ENCODE measurements at places on chromosomes 6 and 20.
A peak's percentile ranks its signal among the peaks of the same experiment; 100 is the strongest.

DNA sequence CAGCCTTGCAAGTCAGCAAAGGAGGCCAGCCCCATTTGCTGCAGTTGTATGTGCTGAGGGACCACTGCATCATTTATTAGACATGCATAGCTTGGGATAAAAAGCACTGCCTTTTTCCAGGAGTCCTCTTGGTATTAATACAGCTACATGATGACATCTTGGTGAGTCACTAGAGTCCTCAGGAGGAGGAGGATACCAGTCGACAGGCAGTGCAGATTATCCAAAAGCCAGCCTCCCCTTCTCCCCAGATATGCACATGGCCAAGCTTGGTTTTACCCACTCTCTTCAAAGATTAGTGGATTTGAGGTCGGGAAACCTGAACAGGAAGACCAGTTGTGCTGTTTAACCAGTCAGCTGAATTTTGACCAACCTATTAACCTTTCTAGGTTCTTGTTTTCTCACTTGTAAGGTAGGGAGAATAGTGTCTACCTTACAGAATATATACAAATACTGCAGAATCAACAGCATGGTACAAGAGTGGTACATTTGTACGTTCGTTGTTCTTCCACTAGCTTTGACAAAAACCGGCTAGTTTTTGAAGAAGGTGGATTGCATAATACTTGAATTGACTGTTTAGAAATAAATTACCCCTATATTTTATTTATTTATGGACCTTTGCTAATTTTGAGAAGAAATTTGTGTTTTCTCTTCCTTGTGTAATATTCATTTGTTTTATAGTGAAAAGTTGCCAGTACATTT lies 31.9 kb downstream of the VAPB start:
- H3K36me3 ChIP-seq, result peaks cover 90% of the 10 kb centered on the region
- no peaks in the 10 kb centered on the region for H3K27me3 ChIP-seq
- no peak overlapping the region for H3K27ac ChIP-seq
- H3K4me1 ChIP-seq, result peaks cover 17% of the 10 kb centered on the region
- no peak overlapping the region for H3K4me3 ChIP-seq

DNA sequence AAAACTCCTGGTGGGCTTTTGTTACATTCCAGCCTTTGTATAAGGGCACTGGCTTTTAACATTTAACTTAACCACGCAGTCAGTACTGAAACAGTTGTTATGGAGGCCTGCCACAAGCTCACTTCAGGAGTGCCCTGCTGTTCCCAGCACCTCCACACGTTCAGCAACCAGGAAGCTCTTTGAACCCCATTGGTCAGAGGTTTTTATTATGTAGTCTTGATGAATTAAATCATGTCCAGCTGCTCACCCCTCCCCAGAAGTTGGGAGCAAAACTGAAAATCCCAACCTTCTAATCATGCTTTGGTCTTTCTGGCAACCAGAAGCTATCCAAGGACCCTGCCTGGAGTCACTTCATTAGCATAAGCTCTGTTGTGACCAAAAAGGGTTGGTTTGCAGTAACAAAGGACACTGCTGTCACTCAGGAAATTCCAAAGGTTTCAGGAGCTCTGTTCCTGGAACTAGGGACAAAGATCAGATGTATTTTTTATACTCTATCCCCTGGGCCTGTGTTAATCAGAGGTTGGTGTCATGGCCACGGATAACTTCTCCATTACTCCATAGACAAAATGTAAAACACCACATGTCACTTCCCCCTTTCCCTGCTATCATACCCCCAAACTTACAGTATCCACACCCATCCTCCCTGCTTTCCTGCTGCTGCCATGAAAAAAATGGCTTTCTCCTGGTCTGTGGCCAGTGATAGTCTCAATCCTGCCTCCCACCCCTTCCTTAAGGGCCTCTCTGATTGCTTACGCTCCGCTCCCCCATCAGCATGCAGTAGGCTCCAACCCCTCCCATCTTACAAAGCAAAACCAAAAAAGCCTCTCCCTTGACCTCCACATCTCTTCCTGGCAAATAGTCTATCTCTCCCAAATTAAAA lies 3.1 kb downstream of the ARMC12 start:
- H3K4me1 ChIP-seq, result peaks cover 3% of the 10 kb centered on the region
- no peaks in the 10 kb centered on the region for H3K36me3 ChIP-seq
- H3K4me3 ChIP-seq, result no peak overlapping the region
- no peaks in the 10 kb centered on the region for H3K27me3 ChIP-seq

GRCh38 chr6:137341681-137342195 lies 122.6 kb upstream of the IFNGR1 start:
- H3K4me1 ChIP-seq, result no peaks in the 10 kb centered on the region
- no peak overlapping the region for H3K27ac ChIP-seq
- peaks cover 7% of the 10 kb centered on the region for H3K27me3 ChIP-seq
- H3K4me3 ChIP-seq, result no peak overlapping the region

GRCh38 chr20:41009946-41010345 lies 18.7 kb upstream of the TOP1 start:
- peaks cover 50% of the 10 kb centered on the region for H3K4me1 ChIP-seq
- no peaks in the 10 kb centered on the region for H3K36me3 ChIP-seq
- DNase-seq, result no peak
- peak overlapping the region; percentile 99 for H3K27ac ChIP-seq
- H3K4me3 ChIP-seq, result no peak overlapping the region
- no peaks in the 10 kb centered on the region for H3K27me3 ChIP-seq

- peaks cover 13% of the 10 kb centered on the region for H3K4me1 ChIP-seq
- no peaks in the 10 kb centered on the region for H3K36me3 ChIP-seq
- H3K4me3 ChIP-seq, result no peak overlapping the region
- DNase-seq, result no peak
- H3K27me3 ChIP-seq, result no peaks in the 10 kb centered on the region
- H3K27ac ChIP-seq, result no peak overlapping the region
Observed at GRCh38 chr6:158283304-158283980, 28.8 kb upstream of the TULP4 start.

- peaks cover 40% of the 10 kb centered on the region for H3K27me3 ChIP-seq
- no peak overlapping the region for H3K4me3 ChIP-seq
- H3K27ac ChIP-seq, result no peak overlapping the region
- no peaks in the 10 kb centered on the region for H3K36me3 ChIP-seq
Observed at GRCh38 chr20:63118303-63119120, 97.4 kb downstream of the YTHDF1 start.

- no peak for DNase-seq
- peaks cover 11% of the 10 kb centered on the region for H3K4me1 ChIP-seq
- H3K27ac ChIP-seq, result peak overlapping the region; percentile 63
- H3K4me3 ChIP-seq, result peak overlapping the region; percentile 36
- H3K36me3 ChIP-seq, result peaks cover 34% of the 10 kb centered on the region
Observed at GRCh38 chr6:25963426-25964123, 973 bp downstream of the TRIM38 start.

DNA sequence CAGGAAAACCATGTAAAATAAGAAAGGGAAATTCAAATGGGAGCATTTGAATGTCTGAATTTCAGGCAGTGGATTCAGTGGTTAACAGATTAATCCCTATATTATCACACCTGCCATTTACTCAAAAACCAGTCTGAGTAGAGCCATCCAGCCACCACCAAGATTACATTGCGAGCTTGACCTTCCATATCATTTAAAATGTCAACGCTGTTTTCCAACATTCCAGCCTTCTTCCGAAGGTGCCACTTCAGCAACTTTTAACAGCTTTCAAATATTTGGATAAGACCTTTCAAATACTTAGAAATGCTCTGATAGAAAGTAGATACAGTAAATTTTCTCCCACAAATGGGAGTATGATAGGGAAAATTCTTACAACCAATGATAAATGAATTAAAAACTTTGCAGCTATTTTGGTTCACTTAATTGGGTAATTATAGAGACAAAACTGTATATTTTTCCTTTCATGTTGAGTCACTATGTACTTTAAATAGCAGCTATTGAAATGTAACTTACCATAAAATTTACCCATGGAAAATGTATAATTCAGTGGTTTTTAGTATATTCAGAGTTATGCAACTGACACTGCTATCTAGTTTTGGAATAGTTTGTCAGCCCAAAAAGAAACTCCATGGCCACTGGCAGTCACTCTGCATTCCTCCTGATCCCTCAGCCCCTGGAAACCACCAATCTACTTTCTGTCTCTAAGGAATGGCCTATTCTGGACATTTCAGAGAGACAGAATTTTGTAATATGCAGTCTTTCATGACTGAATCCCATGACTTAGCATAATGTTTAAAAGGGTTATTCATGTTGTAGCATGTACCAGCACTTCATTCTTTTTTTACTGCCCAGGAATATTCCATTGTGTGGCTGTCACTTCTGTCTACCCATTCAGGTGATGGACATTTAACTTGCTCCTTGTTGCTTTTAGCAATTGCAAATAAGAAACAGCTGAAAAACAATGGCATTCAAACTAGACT lies 21.5 kb downstream of the EZR start:
- peaks cover 72% of the 10 kb centered on the region for H3K36me3 ChIP-seq
- peak overlapping the region; percentile 41 for H3K27ac ChIP-seq
- peaks cover 79% of the 10 kb centered on the region for H3K4me1 ChIP-seq
- no peaks in the 10 kb centered on the region for H3K27me3 ChIP-seq
- DNase-seq, result no peak
- no peak overlapping the region for H3K4me3 ChIP-seq

DNA sequence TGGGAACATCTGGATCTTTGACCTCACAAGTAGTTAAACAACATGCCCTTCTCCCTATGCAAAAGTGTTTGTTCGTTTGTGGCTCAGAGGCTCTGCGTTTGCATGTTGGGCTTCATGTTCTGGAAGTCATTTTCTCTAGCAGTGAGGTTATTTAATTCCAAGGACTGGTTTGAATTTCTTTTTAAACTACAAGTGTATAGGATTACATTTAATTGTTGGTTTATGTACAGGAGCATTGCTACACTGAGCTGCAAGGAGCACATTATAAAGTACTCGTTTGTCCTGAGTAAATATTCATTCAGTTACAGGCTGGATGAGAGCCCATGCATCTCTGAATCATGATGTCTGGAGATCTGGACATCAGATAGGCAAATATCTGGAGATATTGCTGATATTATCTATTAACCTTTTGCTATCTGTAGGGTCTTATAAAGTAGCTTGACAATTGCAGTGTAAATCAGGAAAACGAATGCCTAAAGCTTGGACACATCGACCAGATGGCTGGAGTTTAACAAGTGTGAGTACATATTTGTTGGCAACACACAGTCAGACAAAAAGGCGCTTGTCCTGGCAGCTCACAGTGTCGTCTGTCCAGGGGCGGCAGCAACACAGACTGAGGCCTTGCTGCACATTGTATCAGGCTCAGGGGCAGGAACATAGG lies 84.6 kb downstream of the PDE7B start:
- H3K27me3 ChIP-seq, result no peaks in the 10 kb centered on the region
- peak overlapping the region; percentile 98 for H3K27ac ChIP-seq
- no peak for DNase-seq
- no peaks in the 10 kb centered on the region for H3K36me3 ChIP-seq

GRCh38 chr6:11271228-11272020 lies 39.0 kb upstream of the NEDD9 start:
- no peaks in the 10 kb centered on the region for H3K36me3 ChIP-seq
- no peaks in the 10 kb centered on the region for H3K4me1 ChIP-seq
- no peak overlapping the region for H3K27ac ChIP-seq
- no peaks in the 10 kb centered on the region for H3K27me3 ChIP-seq
- no peak for DNase-seq

- no peak for DNase-seq
- no peak overlapping the region for H3K27ac ChIP-seq
- H3K27me3 ChIP-seq, result no peaks in the 10 kb centered on the region
Observed at GRCh38 chr6:46453216-46453615, 38.0 kb downstream of the RCAN2 start.

DNA sequence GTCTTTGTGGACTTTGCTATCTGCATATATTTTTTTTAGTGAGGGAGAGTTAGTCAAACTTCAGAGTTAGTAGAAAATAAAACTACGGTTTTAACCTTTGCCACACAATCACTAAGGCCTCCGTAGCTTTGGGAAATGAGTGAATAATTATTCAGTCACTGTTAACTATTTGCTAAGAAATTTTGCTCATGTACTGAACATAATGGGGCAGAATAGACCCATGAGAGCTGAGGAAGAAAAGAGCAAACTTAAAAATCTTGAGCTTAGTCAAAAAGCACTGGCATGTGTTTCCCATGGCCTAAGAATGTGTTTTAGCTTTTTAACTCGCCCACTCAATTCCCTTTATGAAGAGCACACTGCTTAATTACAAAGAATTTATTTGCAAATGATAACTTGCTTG lies 60.4 kb upstream of the SUPT3H start:
- peaks cover 53% of the 10 kb centered on the region for H3K4me1 ChIP-seq
- H3K27ac ChIP-seq, result peak overlapping the region; percentile 88
- DNase-seq, result no peak
- H3K4me3 ChIP-seq, result no peak overlapping the region
- H3K27me3 ChIP-seq, result no peaks in the 10 kb centered on the region

GRCh38 chr6:134708079-134708478 lies 241.8 kb downstream of the ALDH8A1 start:
- DNase-seq, result no peak
- H3K27ac ChIP-seq, result no peak overlapping the region
- H3K4me3 ChIP-seq, result no peak overlapping the region
- H3K4me1 ChIP-seq, result no peaks in the 10 kb centered on the region
- no peaks in the 10 kb centered on the region for H3K27me3 ChIP-seq

DNA sequence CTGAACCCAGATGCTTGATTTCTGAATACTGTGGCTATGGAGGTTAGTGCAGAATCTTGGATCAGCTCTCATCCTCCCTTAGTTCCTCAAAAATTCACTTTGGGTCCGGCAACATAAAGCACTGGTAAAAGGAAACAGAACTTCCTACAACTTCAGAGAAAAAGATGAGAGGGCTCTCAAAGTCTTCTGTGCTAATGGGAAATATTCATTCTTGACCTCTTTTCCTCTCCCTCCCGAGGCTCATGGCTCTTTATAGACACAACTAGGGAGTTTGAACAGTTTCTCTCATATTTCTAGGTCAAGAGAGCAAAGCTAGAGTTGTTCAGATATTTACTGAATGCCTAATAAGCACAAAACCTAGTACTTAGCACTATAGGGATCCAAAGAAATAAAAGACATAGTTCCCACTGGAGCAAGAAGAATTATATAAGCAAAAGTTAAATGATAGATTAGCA lies 124.1 kb upstream of the TCF21 start:
- H3K4me1 ChIP-seq, result peaks cover 27% of the 10 kb centered on the region
- H3K4me3 ChIP-seq, result no peak overlapping the region
- H3K36me3 ChIP-seq, result no peaks in the 10 kb centered on the region
- DNase-seq, result no peak
- no peak overlapping the region for H3K27ac ChIP-seq
- no peaks in the 10 kb centered on the region for H3K27me3 ChIP-seq

GRCh38 chr6:72064399-72064975 lies 178.1 kb downstream of the RIMS1 start:
- no peaks in the 10 kb centered on the region for H3K4me1 ChIP-seq
- DNase-seq, result no peak
- no peak overlapping the region for H3K27ac ChIP-seq
- no peak overlapping the region for H3K4me3 ChIP-seq
- no peaks in the 10 kb centered on the region for H3K36me3 ChIP-seq
- peaks cover 11% of the 10 kb centered on the region for H3K27me3 ChIP-seq

DNA sequence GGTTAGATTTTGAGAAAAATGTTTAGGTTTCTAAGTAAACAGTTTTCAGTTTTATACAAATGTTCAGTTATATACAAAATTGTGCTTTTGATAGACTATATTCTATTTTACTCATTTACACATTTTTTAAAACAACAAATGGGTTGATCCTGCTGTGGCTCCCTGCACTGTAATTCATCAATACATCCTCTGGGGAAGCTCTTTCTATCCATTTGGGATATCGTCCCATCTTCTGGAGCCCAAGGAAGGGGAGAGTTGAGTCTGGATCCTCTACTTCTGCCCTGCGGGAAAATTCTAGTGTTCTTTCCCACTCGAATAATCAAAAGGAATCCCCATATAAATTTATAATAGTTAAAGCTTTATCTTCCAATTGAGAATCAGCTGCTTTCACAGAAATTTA lies 75.0 kb downstream of the SYCP2L start:
- no peaks in the 10 kb centered on the region for H3K27me3 ChIP-seq
- no peak overlapping the region for H3K27ac ChIP-seq
- no peaks in the 10 kb centered on the region for H3K36me3 ChIP-seq
- DNase-seq, result no peak

All from RWPE2 (cell line).